ENCODE measurements at places on chromosomes 13 and 19.

GRCh38 chr19:6766357-6767080 is 716 bp downstream of the SH2D3A start:
- peaks cover under 1% of the 10 kb centered on the region for H3K36me3 ChIP-seq
- H3K4me1 ChIP-seq, result peaks cover 43% of the 10 kb centered on the region
- DNase-seq, result no peak
- no peaks in the 10 kb centered on the region for H3K27me3 ChIP-seq
- H3K27ac ChIP-seq, result peak overlapping the region; percentile 87

- H3K4me3 ChIP-seq, result no peak overlapping the region
- no peaks in the 10 kb centered on the region for H3K27me3 ChIP-seq
- H3K36me3 ChIP-seq, result peaks cover 70% of the 10 kb centered on the region
- H3K27ac ChIP-seq, result no peak overlapping the region
These were observed 18.3 kb downstream of the ZNF611 start for GRCh38 chr19:52716522-52716921.

- DNase-seq, result no peak
- no peak overlapping the region for H3K4me3 ChIP-seq
- H3K27me3 ChIP-seq, result no peaks in the 10 kb centered on the region
These were observed 11.2 kb downstream of the ACTN4 start for GRCh38 chr19:38658462-38659306.

DNA sequence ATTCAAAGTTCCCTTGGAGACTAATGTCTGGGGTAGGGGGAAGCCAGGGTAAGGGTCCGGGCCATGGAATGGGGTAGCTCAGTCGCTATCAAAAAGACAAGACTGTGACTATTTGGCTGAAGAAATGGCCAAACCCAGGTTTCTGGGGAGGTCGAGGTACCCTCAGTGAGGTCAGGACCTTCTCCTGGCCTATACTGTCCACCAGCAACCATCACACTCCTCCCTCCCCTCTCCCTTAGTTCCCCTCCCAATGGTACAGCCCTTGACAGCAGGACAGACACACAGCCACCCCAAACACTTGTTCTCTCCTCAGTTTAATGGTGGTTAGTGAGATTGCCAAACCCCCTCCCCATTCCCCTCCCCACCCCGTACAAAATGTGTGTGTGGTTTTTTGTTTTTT is 2.6 kb upstream of the ZNF428 start:
- no peak overlapping the region for H3K4me3 ChIP-seq
- H3K27me3 ChIP-seq, result peaks cover 3% of the 10 kb centered on the region
- no peaks in the 10 kb centered on the region for H3K36me3 ChIP-seq
- no peak overlapping the region for H3K27ac ChIP-seq

GRCh38 chr13:76646946-76647345 is 239.3 kb downstream of the KCTD12 start:
- no peaks in the 10 kb centered on the region for H3K36me3 ChIP-seq
- no peak for DNase-seq
- no peak overlapping the region for H3K27ac ChIP-seq
- H3K4me1 ChIP-seq, result no peaks in the 10 kb centered on the region
- no peak overlapping the region for H3K4me3 ChIP-seq
- H3K27me3 ChIP-seq, result peaks cover 4% of the 10 kb centered on the region

GRCh38 chr19:58500242-58500641 is 11.6 kb downstream of the SLC27A5 start:
- H3K27me3 ChIP-seq, result peaks cover 7% of the 10 kb centered on the region
- DNase-seq, result no peak
- peak overlapping the region; percentile 91 for H3K4me3 ChIP-seq
- H3K27ac ChIP-seq, result no peak overlapping the region
- H3K4me1 ChIP-seq, result peaks cover 17% of the 10 kb centered on the region
- H3K36me3 ChIP-seq, result peaks cover 1% of the 10 kb centered on the region

DNA sequence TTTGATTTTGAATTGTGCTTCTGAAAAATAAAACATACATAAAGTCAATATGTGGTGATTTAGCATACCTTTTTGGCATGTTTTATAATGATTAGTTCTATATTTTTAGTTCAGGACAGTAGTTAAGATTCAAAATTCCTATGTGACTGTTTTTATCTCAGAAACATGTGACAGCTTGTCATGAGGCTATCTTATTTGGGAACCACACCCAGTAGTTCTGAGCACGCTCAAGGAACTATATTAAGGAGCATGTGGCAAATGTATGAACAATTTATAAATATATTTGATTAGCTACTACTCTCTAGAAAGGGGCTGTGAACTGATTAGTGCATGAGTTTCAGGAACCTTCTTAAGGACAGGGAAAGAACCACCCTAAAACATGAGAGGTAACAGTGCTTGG is 38.8 kb downstream of the FGF9 start:
- no peak overlapping the region for H3K4me3 ChIP-seq
- H3K27ac ChIP-seq, result no peak overlapping the region
- H3K36me3 ChIP-seq, result no peaks in the 10 kb centered on the region
- no peak for DNase-seq
- H3K4me1 ChIP-seq, result no peaks in the 10 kb centered on the region

GRCh38 chr19:51688671-51689571 is 4.2 kb upstream of the SPACA6 start:
- peaks cover 15% of the 10 kb centered on the region for H3K27me3 ChIP-seq
- peak overlapping the region; percentile 86 for H3K4me3 ChIP-seq
- H3K36me3 ChIP-seq, result peaks cover 3% of the 10 kb centered on the region
- peaks cover 11% of the 10 kb centered on the region for H3K4me1 ChIP-seq

- no peak overlapping the region for H3K27ac ChIP-seq
- H3K27me3 ChIP-seq, result no peaks in the 10 kb centered on the region
- no peaks in the 10 kb centered on the region for H3K36me3 ChIP-seq
- H3K4me1 ChIP-seq, result no peaks in the 10 kb centered on the region
- no peak for DNase-seq
These were observed 88.8 kb downstream of the ZNF429 start for GRCh38 chr19:21593934-21594820.

All from activated T-helper 1 cell treated with anti-CD3 and anti-CD28 coated beads, Interleukin-12 subunit alpha, Interleukin-12 subunit beta, Interleukin-2, Interleukin-4 antibody, amounts not matched to agents 30 ng/mL and 10 ng/mL and 1 ng/mL, durations not matched to agents 14 hours and 24 hours and 36 hours (primary cell).